ENCODE measurements at places on chromosomes 12 and 14.
A peak's percentile ranks its signal among the peaks of the same experiment; 100 is the strongest.

GRCh38 chr12:122304924-122305323 lies 38.6 kb upstream of the VPS33A start:
- DNase-seq = no peak

DNA sequence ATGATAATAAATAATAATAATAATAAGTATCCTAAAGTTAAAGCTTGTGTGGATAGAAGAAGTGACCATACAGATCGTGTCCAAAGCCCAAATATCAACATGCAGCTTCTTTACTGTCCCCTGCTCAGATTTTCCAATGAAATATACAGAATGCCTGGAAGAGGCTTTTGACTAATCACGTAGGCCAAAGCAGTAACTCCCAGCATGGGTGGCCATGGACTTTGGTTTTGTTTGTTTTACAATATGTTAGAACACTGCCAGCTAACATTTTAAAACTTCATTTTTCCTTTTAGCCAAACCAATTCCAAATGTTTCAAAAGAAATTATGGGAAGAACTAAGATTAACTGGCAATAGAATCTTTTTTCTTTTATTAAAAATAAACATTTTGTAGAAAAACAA lies 400.0 kb upstream of the FLRT2 start:
- DNase-seq = no peak

DNA sequence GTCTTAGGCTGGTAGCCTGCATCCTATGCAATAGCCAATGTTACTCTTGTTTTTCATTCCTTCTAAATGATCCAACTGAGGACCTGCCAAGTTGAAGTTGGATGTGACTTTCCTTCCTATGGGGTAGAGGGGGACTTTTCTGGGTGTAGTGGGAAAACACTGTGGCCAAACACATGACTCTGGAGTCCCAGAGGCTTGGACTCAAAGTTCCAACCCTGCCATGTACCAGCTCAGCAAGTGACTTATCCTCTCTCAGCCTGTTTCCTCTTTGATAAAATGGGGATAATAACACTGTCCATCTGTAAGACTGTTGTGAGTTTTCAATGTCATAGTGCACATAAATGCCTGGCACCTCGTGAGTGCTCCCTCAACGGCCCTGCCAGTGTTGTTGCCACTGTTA lies 97.0 kb downstream of the ZFP36L1 start:
- DNase-seq = peak; percentile 36

- DNase-seq = peak; percentile 52
These were observed 261.0 kb downstream of the DACT1 start for GRCh38 chr14:58898655-58899316.

Measured in MG63 (cell line).